ENCODE measurements at places on chromosomes 5 and 9. TPM values are rescaled to one million over a fixed set of nuclear protein-coding genes. Genes with fewer than 3 reads are reported as not detected.

Gene FAM153A
- total RNA-seq = 11.3 TPM

- DNase-seq = no peak
These were observed 4.3 kb downstream of the LRRC14B start for GRCh38 chr5:195401-196160.

Gene GPR21
- total RNA-seq = 1.9 TPM

- no peak for DNase-seq
These were observed 105.0 kb upstream of the WWC1 start for GRCh38 chr5:168186289-168187074.
